T-helper 2 cell treated with Interferon-gamma antibody and Interleukin-4, amounts not matched to agents 5 μg/mL and 100 μg/mL, for 36 hours (primary cell): ENCODE measurements at places on chromosomes 2 and 18.

DNA sequence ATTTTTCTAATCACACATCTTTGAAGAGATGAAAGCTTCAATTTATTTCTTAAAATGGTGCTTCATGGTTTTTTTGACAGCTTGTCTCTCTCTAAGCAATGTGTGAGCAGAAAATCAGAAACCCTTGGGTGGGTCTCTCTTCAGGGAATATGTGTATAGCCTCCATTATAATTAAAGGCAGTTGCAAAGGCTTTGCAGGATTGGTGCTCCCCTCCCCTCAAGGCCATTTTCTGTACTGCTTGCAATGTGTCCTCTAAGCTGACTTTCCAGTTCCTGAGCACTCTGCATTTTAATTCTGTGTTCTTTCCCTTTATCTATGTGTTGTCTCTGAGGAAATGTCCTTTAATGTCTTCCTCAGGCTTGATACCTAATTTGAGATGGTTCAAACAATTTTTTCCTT lies 172.6 kb downstream of the DPP4 start:
- DNase-seq, result no peak

DNA sequence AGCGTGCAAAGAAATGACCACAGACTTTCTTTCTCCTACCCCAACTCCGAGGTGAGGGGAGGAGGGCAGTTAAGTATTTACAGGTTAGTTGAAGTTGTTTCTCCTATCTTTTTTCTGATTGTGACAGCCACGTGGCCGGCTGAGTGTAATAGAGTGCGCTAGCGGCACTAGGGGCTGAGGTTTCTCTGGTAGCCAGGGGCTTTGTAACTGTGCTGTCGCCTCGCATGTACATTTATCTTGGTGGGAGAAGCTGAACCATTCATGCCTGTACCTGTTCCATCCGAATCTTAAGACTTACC lies 214.1 kb upstream of the STON1 start:
- peak; percentile 35 for DNase-seq

- DNase-seq, result no peak
Measured at GRCh38 chr18:49527631-49528327, 34.1 kb upstream of the LIPG start.

DNA sequence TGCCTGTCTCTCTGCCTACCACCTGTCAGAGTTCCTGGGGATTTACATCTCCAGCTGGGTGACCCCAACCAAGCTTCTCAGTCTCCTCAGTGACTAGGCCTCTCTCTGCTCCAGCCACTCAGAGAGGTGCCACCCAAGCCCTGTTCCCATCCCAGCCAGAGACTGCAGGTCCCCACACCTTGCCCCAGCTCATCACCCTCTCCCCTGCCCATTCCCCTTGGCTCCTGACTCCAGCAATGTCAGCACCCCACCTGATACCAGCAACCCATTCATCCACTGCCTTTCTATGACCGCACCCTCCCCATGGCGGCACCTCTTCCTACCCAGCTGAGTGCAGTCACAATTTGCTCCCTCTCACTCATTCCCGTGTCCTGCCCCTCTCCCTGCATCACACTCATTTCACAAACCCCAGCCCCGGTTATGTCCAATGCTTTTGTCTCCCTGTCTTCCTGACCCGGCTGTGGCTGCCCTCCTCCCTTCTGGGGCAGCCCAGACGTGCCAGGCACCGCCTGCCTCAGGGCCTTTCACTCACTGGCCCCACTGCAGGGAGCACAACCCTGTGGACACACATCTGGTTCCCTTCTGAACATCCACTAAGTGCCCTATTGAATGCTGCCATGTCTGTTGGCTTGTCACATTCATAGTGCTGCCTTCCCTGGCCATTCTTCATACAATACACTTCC lies 494.8 kb upstream of the HS6ST1 start:
- no peak for DNase-seq

DNA sequence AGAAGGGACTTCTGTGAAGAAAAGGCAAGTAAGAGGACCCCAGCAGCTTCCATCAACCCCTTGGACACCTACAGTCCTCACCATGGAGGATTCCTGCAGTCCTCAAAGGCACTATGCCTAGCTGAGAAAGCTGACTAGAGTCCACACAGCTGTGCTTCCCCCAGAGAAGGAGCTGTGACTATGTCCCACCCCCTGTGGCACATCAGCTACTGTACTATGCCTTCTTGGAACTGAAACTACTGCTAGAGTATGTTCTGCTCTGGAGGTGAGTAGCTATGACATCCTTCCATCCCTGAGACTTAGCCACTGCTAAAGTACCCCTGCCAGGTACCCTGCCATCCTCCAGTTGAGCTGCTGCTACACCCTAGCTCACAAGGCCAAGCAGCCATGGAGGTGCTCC lies 690.2 kb upstream of the CHAC2 start:
- no peak for DNase-seq

DNA sequence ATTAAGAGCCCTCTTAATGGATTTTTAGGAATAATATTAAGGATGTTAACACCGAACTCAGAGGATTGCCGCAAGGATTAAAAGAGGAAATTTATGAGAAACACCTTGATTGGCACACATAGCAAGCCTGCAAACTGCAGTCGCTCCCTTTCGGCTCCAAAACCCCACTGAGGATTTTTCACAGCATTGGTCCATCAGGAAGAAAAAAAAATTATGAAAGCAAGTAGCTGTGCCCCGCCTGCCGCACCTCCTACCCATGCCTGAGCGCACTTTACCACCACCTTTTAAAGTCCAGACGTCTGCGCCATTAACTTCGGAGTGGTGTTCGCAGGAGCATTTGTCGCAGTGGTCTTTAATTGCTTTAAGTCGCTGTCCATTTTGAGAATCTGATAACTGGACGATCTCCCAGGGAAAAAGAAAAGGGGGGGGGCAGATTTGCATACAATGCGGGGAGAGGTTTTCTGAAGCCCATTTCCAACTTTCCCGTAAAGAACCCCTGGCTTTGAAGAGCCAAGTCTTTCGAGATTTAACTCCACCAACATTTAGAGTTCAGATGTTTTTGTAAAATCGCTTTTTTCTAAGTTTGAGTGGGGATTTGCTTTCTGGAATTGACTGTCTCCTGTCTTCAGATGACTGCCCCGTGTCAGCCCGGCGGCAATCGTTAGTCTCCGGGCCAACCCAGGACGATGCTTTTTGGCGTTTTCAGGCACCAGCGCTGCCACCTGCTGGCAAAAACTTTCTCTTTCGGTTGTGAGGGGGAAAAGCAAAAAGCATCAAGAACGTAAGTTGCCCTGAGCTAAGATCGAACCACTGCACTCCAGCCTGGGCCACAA lies 913 bp upstream of the TRABD2A start:
- DNase-seq, result peak; percentile 86

GRCh38 chr2:97673182-97673914 lies 3.8 kb downstream of the C2orf92 start:
- peak; percentile 57 for DNase-seq

- DNase-seq, result no peak
Measured at GRCh38 chr2:207616185-207616584, 9.0 kb downstream of the METTL21A start.

DNA sequence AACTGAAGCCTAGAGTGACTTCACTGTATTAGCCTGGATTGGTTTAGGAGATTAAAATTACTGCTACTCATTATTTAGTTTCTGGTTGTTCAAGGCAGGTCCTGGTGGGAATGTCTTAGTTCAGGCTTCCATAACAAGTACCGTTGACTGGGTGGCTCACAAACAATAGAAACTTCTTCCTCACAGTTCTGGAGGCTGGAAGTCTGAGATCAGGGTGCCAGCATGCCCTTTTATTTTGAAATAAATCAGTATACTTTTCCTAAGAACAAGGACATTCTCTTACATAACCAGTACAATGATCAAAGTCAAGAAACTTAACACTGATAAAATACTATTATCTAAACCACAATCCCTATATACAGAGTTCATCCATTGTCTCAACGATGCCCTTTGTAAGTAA lies 4.0 kb upstream of the DAW1 start:
- no peak for DNase-seq

GRCh38 chr18:34153711-34154110 lies 71.0 kb downstream of the NOL4 start:
- DNase-seq, result no peak

- no peak for DNase-seq
Measured at GRCh38 chr2:171956135-171956825, 34.0 kb downstream of the HAT1 start.

DNA sequence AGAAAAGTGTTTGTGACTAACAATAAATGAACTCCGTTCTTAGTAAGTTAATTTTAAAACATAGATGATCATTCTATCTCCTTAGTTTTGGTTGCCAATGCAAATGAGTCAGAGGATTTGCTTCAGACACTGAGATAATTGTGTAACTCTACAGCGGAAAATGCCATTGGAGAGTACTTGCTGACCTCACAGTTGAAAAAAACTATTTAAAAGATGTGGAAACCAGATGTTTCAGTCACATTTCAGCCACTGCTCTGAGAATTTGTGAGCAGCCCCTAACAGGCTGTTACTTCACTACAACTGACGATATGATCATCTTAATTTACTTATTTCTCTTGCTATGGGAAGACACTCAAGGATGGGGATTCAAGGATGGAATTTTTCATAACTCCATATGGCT lies at the start of gene TNFAIP6:
Gene TNFAIP6 (plus strand): TSS at position 234 of the 400 bp plus-strand sequence. CDS start 75 bp downstream, at position 309.
- DNase-seq, result no peak

DNA sequence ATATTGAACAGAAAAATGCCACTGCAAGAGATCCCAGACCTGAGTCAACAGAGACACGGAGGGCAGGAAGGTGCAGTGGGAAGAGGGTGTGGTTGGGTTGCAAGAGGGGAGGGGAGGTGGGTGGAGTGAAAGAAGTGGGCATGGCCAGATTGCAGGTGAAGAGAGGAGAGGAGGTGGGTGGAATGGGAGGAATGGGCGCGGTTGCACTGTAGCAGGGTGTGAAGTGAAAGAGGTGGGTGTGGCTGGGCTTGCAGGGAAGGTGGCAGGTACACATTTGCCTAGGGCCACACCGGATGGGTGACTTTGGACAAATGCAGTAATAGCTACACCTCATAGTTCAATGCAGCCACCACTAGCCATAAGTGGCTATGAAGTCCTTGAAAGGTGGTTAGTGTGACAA lies 71.1 kb downstream of the DOCK10 start:
- DNase-seq, result no peak

GRCh38 chr2:102506743-102507142 lies 33.7 kb downstream of the SLC9A4 start:
- no peak for DNase-seq
